ENCODE measurements at places on chromosomes 2 and 18.
A peak's percentile ranks its signal among the peaks of the same experiment; 100 is the strongest.

GRCh38 chr2:85181844-85182456 lies 48.8 kb downstream of the TCF7L1 start:
- DNase-seq = no peak

DNA sequence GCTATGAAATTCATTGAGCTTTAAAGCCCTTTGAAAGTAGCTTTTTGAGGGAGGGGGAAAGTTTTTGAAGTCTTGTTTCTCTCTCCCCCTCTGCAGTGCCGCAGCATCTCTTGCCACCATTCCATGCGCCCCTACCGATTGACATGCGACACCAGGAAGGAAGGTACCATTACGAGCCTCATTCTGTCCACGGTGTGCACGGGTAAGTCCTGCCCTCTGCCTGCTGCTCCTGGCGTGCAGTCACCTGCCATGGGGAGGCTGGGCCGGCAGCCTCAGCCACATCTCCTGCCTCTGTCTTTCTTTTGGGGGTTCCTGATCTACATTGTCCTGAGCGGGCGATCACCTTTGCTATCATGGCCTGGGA lies 191.6 kb downstream of the GLI2 start:
- DNase-seq = no peak

DNA sequence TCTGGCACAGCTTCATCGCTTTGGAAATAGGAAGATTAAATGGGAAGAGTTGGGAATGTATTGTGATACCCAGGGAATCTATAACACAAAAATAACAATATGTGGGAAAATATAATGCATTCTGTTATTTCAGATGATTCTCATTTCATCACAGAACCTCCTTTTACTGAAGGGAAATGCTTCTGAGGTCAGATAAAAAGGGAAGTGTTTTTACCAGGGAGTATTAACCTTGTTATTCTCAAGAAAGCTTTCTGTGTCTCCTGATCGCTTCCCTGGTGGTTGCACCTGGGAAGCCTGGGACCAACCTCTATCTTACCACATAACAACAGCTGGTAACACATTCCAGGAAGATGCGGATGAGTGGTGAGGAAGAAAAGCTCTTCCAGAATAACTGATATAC lies 47.2 kb downstream of the SCG2 start:
- DNase-seq = no peak

GRCh38 chr2:213065583-213066442 lies 85.6 kb downstream of the IKZF2 start:
- DNase-seq = peak; percentile 53

DNA sequence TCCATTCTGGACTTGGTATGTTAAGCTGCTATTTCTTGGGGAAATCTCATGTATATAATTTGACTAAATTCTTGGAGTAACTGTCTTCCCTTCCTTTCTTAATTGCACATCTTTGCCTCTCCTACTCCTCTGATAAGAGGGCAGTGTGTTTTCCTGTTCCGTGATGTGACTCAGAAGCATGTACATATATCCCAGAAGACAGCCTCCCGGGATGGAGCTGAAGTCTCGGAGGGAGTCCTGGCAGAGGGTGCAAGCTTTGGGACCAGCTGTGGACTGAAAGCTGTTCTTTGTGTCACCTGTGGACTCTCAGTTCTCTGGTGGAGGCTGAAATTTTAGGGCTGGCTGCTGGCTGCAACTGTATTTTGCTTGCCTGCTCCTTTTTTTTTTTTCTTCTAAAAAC lies 54.7 kb upstream of the MGAT5 start:
- no peak for DNase-seq

GRCh38 chr2:175057078-175057685 lies 52.0 kb upstream of the CHN1 start:
- DNase-seq = no peak

- no peak for DNase-seq
These were observed 7.0 kb upstream of the SP9 start for GRCh38 chr2:174327841-174328113.

- no peak for DNase-seq
These were observed 32.3 kb upstream of the C18orf32 start for GRCh38 chr18:49519101-49519971.

DNA sequence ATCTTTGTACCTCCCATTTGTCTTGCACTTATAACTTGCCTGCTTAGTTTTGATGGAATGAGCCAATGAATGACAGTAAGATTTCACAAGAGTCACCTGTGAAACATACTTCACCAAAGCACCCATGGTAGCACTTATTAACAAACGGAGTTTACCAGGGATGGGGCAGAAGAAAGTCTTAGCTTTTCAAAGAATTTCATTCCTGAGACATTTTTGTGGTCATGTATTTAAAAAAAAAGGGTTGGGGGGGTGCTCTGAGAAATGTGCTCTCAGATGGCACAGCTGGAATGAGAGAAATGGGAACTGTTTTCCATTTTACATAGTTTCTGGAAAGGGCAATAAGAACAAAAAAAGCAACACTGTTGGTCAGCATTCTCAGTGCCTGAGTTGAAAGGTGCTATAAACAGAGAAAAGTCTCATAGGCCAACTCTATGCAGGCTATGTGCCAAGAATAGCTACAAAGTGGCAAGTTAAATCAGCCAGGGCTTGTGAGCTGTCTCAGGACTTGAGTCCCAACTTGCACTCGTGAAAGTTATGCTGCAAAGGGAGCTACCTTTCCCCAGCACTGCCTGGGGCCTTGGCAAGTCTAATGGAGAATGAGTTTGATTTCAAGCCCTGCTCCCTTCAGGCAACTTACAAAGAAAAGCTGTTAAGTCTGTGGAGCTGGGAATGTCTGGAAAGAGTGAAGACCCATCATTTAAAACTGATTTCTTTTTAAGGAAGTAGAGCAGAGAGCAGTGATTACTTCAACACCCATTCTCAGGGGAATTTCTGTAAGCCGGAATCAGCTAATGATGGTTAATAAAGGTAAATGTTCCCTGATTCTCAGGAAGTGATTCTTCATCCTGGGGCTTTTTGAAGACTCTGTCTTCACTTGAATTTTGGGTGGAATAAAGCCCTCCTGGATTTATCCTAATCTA lies 170.6 kb downstream of the SLC8A1 start:
- DNase-seq = peak; percentile 88

GRCh38 chr2:35873921-35874320 lies 481.7 kb upstream of the CRIM1 start:
- no peak for DNase-seq

DNA sequence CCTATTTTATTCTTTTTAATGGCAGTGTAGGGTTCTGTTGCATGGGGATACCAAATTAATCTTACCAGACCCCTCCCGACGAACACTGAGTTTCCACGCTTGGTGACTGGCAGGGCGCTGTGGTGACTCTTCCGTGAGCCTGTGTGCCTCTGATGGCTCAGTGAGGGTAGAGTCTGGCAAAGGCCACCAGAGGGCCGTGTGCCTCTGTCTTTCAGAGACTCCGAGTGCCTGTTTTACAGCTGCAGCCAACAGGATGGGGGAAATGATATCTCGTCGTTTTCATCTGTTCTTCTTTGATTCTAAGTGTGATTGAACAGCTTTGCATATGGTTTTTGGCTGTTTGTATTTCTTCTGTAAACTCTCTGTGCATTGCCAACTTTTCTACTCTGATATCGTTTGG lies 99.8 kb downstream of the ZNF236 start:
- peak; percentile 36 for DNase-seq

- no peak for DNase-seq
These were observed 1.6 kb upstream of the ROCK2 start for GRCh38 chr2:11346023-11346482.

DNA sequence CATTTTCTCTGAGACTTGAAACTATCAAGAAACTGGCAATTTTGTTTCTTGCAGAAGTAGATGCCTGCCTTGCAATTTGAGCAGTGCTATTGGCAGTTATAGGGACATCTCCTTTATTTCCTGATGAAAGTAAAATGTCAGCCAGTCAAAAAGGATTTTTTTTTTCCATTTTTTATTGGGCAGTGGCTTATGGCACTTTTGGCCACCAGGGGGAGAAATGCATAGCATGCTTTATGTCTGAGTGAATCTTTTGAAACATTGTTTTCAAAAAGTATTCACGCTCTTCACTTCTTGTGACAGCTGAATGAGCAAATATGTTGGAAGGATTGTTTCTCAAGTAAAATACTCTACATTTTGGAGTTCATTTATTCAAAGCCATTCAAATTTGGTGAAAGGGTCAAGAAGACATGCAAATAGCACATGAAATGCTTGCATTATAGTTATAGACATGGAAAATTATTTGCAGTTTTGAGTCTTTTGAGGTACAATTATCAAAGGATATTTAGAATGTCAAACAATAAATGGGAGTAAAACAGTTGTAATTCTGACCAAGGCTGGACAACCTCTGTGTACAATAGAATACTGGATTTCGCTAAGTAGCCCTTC lies 491.0 kb downstream of the CDH2 start:
- peak; percentile 45 for DNase-seq

GRCh38 chr2:214575030-214575429 lies 164.2 kb downstream of the VWC2L start:
- no peak for DNase-seq

GRCh38 chr2:31511376-31511775 lies 69.4 kb downstream of the SRD5A2 start:
- peak; percentile 29 for DNase-seq

GRCh38 chr2:214995409-214995808 lies 143.0 kb downstream of the ABCA12 start:
- no peak for DNase-seq

DNA sequence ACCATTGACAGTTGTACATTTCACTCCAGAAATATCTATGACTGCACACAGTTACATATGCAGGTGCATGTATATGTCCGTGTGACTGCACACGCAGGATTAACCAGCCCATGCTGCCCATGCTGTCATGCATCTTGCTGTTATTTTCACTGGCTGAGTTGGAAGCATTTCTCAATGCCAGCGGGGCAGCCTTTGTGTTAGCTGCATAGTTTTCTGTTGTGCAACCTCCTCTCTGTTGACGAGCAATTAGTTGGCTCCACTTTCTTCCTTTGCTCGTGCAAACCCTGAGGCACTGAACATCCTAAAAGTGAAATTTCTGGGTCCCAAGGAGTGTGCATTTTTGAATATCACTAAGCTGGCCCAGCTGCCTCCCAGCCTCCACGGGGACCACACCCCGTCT lies 133.4 kb upstream of the GLI2 start:
- DNase-seq = peak; percentile 6

DNA sequence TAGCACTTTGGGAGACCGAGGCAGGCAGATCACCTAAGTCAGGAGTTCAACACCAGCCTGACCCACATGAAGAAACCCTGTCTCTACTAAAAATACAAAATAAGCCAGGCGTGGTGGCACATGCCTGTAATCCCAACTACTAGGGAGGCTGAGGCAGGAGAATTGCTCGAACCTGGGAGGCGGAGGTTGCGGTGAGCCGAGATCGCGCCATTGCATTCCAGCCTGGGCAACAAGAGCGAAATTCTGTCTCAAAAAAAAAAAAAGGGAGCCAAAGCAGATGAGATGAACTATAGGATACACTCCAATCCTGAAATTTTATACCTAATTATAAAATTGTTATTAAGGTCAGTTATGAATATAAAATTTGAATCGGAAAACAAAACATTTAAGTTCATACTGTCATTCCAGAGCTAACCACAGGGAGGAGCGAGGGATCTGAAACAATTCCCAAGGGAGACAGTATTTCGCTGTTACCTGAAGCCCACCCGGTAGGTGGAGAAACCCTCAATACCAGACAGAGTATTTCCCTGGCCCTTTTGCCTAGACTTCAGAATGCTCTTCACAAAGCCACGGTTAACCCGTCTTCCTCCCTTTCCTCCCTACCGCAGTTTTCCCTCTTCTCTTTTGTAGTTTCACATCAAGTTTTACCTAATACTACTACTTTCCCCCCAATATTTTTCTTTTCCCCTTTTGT lies 1.4 kb downstream of the PPM1G start:
- peak; percentile 70 for DNase-seq

GRCh38 chr18:28152754-28153153 lies 24.2 kb downstream of the CDH2 start:
- DNase-seq = no peak

GRCh38 chr2:84904717-84905174 lies 710 bp upstream of the TMSB10 start:
- DNase-seq = peak; percentile 84

- no peak for DNase-seq
These were observed 7.2 kb upstream of the RAB12 start for GRCh38 chr18:8602040-8602439.

- peak; percentile 67 for DNase-seq
These were observed 843 bp downstream of the CYS1 start for GRCh38 chr2:10079266-10079869.

GRCh38 chr2:10678225-10678624 lies 11.6 kb downstream of the NOL10 start:
- DNase-seq = no peak

DNA sequence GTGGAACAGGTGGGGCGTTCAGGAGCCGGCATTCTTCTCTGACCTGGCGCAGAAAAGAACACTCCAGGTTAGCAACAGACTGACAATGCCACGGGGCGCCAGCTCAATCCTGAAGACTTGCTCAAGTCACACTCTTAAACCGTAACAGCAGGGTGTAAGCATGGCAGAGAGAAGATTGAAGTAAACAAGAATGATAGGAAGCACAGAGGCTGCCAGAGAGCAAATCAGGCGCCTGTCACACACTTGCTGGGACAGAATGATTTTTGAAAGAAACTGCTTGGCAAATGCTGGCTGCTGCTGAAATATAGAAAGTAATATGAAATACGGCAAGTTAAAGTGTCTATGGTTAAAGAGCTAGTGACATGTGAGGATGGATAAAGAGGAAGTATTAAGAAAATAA lies 80.5 kb downstream of the MEP1B start:
- DNase-seq = no peak

- DNase-seq = peak; percentile 50
These were observed 36.2 kb downstream of the EFEMP1 start for GRCh38 chr2:55887351-55887750.

DNA sequence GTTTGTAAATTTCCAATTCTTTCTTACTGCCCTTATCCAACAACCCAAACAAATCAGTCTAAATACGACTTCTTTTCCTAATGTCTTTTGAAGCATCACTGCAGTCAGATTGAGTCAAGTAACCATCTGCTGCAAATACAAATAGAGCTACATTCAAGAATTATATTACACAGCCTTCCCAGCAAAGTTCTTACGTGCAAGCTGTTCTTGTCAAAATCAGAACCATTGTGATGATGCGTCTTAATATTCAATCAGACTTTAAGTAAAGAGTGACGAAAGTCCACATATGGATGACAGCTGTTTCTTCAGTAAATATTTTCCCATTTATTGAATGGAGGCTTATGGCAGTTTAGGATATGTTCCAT lies 943.8 kb downstream of the LRP1B start:
- DNase-seq = no peak

- no peak for DNase-seq
These were observed 96.7 kb downstream of the EIPR1 start for GRCh38 chr2:3280683-3281520.

GRCh38 chr2:47595687-47596086 lies 187.3 kb upstream of the MSH6 start:
- no peak for DNase-seq

DNA sequence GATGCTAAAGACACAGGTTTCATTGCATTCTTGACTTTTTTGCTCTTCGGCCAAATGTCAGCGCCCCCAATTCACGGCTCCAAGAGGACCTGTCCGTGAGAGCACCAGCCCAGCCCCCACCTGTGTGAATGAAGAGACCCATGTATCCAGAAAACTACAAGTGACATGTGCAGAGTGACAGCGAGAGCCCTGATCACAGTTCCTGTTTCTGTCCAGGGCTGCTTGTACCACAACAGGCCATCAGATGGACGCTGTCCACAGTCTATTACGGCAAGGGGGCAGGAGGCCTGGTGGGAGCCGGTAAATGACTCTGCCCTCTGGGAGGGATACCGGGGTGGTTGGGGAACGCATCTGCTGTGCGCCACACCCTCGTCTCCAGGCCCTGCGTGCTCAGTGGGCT lies 520.9 kb upstream of the ID2 start:
- no peak for DNase-seq

Measured in fibroblast of mammary gland (primary cell).